PC-3 (cell line): ENCODE measurements at places on chromosomes 3 and 15.

GRCh38 chr15:58771621-58772250 lies 634 bp downstream of the MINDY2 start:
- DNase-seq: peak; percentile 35

- DNase-seq: no peak
Observed at GRCh38 chr3:150203273-150203672, 204.8 kb upstream of the TSC22D2 start.

DNA sequence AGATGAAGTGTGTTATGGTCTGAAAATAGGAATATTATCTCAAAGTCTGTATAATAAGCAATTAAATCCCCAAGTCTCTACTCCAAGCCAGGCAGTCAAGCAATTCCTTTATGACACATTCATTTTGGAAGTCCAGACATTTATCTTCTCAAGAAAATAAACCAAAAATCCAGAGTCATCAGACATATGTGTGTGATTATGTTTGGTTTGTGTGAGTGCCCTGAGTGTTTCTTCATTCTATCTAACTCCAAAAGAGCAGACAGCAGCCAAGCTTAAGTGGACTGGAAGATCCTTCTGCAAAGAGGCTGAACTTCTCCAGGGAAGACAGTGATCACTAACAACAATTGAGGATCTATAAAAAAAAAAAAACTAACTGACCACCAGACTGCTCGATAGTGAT lies 239.8 kb downstream of the STAG1 start:
- DNase-seq: no peak

DNA sequence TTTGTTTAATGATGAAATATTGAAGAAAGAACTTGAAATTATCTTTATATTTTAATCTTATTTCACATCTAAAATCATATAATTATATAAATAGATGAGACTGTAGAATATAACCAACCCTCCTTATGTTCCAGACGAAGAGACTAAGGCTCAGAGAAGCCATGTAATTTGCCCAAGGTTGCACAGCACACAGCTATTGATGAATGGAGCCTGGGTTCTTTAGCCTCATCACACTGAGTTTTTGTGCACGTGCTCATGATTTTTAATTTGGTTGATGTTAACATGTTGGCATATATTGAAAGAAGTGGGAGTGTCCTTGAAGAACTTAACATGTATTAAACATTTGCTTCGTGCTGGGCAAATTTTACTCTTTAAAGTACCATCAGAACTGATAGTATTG lies 151.6 kb downstream of the FNDC3B start:
- no peak for DNase-seq

GRCh38 chr15:68206711-68207151 lies 1.6 kb upstream of the CALML4 start:
- no peak for DNase-seq

DNA sequence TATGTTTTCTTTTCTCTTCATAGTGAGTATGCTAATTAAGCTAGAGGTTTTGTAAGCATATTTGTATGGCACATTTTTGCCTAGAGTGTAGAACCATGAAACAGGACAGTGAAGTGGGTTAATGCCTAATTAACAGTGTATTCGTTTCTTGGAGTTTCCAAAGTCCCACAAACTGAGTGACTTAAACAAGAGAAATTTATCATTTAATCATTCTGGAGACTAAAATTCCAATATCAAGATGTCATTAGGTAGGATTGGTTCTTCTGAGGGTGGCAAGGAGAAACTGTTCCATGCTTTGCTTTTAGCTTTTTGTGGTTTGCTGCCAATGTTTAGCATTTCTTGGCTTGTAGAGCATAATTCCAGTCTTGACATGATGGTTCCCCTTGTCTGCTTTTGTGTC lies 734.2 kb downstream of the NAALADL2 start:
- DNase-seq: no peak

DNA sequence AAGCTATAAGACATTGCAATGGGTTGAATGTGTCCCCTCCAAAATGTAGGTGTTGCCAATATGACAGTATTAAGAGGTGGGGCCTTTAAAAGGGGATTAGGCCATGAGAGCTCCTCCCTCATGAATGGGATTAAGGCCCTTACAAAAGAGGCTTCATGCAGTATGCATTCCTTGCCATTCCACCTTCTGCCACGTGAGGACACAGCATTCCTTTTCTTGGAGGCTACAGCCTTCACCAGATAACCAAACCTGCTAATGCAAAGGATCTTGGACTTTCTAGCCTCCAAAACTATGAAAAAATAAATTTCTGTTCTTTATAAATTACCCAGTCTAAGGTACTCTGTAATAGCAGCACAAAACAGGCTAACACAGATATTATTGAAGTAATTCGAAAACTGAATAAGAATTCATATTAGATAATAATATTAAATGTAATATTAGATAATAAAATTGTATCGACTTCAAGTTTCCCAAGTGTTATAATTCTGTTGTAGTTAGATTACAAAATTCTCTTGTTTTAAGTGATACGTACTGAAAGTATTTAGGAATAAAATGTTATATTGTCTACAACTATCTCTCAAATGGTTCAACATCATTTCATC lies 29.4 kb upstream of the ATP8B4 start:
- DNase-seq: peak; percentile 75

DNA sequence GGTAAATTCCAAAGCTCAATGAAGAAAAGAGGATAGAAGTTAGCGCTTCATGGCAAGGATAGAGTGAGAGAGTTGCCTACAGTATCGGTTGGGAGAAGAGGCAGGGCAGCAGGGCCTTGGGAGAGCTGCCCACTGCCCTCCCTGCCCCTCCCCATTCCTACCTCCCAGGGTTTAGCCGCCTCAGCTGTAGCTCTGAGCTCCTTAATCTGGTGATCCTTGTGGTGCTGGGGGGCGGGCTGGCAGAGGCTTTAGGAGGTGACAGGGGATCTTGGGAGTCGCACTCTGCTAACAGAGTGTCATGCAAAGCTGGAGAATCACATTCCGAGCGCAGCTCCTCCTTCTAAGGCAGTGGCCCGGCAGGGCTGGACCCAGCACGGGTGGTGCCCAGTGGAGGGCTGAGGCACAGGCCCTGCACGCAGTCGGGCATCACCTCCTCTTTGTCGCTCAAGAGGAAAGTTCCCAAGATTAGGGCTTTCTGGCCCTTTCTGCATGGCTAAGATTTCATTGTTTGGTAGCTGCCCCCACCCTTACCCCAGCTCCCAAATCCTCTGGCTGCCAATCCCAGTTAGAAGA lies 57.1 kb upstream of the POLG start:
- no peak for DNase-seq

DNA sequence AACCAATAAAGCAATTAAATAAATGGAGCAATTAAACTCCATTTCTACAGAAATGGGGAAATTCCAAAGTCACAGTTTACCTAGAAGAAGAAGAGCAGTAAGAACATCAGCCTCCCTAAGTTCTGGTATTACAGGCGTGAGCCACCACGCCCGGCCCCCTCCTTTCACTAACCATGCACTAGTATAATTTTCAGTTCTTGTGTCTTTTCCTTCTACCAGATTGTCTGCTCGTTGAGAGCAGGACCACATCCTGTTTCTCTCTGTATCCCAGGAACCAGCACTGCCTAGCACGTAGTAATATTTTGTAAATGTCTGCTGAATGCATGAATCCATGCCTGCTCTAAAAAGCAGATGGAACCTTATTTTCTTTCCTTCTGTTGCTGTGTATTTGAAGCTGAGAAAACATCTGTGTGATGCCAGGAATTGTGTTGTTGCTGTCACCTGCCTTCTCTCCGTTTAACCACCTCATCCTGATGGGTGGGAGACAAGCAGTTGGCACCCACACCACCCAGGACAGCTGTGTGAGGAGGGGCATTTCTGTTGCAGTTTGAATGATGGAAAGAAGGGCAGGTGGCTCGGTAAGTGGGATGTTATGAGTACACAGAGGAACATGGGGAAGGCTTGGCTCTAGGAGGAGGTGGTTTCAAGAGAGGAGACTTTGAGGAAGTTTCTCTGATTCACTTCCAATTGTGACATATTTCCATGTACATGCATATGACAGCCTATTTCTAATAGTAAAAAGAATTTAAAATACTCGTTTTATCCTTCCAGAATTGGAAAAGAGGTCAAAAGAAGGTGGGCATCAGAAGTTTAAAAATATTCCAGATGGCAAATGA lies 30.1 kb downstream of the PXYLP1 start:
- DNase-seq: no peak

- DNase-seq: no peak
Observed at GRCh38 chr3:186189492-186189891, 80.6 kb upstream of the ETV5 start.

DNA sequence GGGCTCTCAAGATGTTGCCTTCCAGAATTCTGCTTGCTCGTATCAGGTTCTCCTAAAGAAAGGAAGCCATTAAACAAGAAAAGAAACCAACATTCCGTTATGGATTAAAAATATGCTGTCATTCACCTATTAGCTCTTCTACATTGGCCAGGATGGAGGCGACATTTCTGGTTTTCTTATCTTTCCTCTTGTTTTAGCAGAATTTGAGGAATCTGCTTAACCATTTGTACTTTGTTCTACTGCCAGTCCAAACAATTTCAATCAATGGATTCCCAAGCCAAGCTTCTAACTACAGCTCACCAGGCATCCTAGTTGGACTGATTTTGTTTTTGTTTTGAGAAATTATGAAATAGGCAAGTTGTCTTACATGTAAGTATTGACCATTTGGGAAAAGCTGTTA lies 164.6 kb upstream of the TSC22D2 start:
- DNase-seq: no peak

GRCh38 chr15:40843885-40844695 lies at the start of gene SPINT1:
Gene SPINT1, plus strand, starts transcription at chr15:40844048. Its CDS starts 507 bp downstream, at chr15:40844555.
- peak; percentile 66 for DNase-seq

- DNase-seq: no peak
Observed at GRCh38 chr3:171026597-171027293, at the start of gene SLC2A2. Gene SLC2A2, minus strand, starts transcription at chr3:171026720. Its CDS starts 50 bp downstream, at chr3:171026670.

GRCh38 chr15:87354661-87355410 lies 901.7 kb downstream of the NTRK3 start:
- peak; percentile 65 for DNase-seq

DNA sequence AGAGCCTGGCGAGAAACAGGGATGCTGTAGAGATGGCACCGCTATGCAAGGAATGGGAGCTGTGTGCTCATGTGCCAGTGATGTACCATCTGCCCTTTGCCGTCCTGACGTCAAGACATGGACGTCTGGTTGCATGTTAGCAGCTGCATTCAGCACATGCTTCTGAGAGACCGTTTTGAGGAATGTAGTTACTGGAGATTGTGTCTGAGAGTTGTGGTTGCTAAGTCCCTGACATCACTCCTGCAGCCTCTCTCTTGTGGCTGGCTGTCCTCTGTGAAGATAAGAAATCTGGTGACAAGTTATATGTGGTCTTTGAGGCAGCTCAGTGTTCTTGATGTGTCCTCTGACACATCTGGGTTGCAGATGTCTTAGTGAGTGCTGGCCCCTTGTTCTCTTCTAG lies 165.1 kb downstream of the APBA2 start:
- no peak for DNase-seq

DNA sequence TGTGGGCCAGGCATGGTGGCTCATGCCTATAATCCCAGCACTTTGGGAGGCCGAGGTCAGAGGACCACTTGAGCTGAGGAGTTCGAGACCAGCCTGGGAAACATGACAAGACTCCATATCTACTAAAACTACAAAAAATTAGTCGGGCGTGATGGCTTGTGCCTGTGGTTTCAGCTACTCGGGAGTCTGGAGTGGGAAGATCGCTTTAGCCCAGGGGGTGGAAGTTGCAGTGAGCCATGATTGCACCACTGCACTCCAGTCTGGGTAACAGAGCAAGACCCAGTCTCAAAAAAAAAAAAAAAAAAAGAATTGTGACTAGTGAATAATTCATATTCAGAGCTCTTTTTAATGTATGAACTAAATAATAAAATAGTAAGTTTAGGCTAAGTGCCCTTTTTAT lies 87.8 kb upstream of the TSEN2 start:
- no peak for DNase-seq

- no peak for DNase-seq
Observed at GRCh38 chr15:72790302-72790910, 6.8 kb upstream of the ADPGK start.

DNA sequence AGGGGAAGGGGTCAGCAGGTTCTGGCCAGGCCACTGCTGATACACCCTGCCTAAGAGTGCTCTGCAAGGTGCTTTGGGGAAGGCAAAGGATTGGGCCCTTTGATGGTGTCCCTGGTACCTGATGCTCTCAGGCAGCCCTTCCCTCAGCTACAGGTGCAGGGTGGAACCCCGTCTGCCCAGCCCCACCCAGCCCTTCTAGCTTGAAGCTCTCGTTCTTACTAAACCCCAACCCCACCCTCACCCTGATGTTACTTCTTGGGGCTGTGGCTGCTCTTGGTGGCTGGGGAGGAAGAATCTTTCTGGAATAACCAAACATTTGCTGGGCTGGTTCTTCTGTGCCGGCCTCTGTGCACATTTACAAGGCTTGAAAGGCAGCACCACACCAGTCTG lies 6.4 kb downstream of the GNAI2 start:
- no peak for DNase-seq

DNA sequence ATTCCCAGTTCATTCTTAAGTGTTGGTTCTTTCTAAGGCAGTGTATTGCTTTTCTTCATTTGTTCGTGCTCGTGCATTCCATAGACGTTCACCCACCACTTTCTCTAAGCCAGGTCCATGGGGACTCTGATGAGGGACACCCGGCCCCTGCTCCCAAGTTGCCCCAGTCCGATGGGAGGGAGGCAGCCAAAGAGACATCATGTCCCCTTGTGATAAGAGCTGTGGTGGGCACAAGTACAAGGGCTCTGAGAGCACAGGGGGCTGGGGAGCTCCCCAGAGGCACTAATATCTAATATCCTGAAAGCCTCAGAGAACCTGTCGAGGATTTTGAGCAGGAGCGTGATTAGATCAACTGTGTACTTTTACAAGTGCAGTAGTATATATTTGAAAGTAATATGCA lies 6.3 kb downstream of the SPSB4 start:
- no peak for DNase-seq
